ENCODE measurements at places on chromosomes 11 and 22.

DNA sequence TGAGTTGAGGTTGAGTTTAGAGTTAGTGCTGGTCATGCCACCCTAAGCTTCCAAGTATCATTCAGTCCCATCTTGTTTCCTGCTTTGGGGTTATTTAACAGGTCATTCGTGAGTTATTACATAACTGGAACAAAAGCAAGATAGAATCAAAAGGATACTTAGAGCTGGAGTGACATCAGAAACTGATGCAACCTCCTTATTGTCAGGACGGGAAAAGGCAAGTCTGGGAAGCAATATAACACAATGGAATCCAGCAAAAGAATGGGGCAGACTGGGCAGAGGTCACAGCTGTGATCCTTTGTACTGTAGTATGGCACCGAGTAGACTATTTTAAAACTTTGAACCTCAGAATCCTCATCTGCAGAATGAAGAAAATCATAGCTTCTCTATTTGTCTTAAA is 4.4 kb upstream of the PRSS23 start:
- DNase-seq: no peak

DNA sequence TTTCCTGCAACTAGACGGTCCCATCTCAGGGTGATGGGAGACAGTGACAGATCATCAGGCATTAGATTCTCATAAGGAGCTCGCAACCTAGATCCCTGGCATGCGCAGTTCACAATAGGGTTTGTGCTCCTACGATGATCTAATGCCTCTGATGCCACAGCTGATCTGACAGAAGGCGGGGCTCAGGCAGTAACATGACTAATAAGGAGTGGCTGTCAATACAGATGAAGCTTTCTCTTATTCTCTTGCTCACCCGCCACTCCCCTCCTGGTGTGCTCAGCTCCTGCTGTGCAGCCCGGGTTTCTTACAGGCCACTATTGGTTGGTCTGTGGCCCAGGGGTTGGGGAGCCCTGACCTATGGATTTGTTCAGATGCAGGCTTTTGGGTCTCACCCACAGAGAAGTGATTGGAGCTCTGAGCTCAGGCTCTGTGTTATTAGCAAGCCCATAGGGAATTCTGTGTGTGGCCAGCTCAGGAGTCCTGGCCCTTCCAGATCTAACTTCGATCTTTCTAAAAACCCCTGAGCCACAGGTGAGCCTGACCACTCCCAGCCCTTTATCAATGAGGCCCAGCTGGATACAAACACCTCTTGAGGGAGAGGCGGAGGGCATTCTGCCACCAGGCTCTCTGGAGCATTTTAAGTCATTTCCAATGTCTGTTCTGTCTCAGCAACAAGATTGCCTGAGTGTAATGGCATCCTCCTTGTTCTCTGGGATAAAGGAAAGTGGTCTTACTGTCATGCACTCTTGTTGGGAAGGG is 351.8 kb downstream of the BUD13 start:
- no peak for DNase-seq

- no peak for DNase-seq
These were observed 55.9 kb downstream of the BMAL1 start for GRCh38 chr11:13333456-13333957.

GRCh38 chr11:14642873-14643696 is 519 bp upstream of the PDE3B start:
- DNase-seq: no peak

- DNase-seq: peak; percentile 53
These were observed 600 bp downstream of the FCHSD2 start for GRCh38 chr11:73141309-73142127.

DNA sequence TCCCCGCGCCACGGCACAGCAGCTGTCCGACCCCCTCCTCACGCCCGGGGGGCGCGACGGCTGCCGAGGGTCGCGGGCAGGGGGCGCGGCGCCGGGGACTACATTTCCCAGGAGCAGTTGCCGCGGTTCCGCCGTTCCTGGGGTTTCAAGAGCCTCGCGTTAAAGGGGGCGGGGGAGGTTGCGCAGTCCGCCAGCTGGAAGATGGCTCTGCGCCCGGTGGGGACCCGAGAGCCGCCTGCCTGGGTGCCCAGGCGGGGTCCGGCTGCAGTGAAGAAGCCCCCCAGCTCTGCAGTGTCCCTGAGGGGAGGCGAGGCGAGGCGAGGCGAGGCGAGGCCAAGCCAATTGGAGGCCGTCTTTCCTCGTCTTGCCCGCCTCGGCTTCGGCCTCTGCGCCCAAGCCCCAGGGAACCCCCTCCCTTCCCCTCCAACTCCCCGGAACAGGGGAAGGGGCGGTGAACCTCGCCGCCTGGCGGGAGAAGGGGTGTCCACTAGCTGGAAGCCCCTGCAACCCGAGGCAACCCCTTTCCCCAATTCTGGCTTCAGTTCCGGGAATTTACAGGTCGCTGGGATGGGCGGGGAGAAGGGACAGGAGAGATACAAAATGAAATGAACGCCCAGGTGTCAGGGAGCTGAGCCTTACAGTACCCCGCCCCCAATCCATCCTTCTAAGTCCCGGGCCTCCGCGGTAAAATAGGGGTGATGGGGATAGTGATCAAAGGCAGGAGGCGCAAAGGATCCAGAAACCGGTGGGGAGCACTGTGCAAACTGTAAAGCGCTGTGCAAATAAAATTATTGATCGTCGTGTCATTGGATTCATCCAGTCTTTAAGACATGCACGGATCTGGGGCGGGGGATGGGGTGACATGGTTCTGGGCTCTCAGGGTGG is 5.2 kb upstream of the GCAT start:
- no peak for DNase-seq

DNA sequence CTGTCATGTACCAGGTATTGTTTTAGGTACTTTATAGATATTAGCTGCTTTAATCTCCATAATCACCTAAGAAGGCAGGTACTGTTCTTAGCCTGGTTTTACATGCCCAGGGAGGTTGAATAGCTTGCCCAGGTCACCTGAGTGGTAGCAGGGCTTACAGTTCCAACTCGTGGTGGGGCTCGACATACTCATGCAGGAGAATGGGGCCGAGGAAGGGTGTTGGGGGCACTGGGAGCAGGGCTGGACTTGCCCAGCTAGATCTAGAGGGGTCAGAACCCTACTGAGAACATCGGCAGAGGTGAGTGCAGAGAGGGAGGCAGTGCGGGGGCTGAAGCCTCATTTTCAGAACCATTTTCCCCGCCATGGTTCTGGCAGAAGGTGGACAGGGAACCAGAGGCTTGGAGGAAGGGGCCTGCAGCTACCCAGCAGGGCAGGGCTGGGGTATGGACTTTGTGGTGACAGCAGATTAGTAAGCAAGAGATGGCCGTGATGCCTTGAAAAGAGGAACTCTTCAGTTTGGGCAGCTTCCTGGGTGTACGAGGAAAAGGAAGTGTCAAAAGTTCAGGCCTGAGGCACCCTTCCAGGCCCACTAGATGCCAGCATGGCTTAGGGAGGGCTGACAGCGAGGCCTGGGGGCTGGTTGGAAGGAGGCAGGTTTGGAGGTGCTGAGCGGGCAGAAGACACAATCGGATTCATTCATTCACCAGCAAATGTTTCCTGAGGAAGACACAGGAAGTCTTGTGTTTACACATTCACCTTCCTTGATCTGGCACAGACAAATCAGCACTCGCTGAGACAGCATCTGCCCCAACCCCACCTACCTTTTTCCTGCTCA is 54.7 kb upstream of the LYVE1 start:
- DNase-seq: no peak

DNA sequence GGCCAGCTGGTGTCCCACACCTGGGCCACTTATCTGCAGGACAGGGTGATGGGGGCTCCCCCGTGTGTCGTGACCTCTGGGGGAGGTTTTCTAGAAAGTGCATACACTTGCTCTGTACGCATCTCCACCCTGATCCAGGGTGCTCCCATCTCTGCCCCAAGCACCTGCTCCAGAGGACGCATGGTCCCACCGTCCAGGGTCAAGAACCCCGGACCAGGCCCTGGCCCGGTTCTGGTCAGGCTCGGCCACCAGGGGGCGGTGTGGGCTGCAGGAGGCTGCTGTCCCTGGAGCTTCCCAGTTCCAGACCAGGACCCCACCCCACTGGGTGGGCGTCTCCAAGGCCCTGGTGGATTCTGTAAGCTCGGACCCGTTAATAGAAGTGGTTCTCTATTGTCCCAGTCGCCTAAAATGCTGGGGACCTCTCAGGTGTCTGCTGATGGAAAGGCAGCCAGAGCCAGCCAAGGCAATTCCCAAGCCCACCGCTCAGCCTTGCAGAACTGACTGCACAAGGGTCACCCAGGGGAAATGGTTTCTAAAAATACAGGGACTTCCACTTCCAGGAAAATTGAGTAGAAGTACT is 34.7 kb upstream of the SEPTIN5 start:
- DNase-seq: peak; percentile 19

DNA sequence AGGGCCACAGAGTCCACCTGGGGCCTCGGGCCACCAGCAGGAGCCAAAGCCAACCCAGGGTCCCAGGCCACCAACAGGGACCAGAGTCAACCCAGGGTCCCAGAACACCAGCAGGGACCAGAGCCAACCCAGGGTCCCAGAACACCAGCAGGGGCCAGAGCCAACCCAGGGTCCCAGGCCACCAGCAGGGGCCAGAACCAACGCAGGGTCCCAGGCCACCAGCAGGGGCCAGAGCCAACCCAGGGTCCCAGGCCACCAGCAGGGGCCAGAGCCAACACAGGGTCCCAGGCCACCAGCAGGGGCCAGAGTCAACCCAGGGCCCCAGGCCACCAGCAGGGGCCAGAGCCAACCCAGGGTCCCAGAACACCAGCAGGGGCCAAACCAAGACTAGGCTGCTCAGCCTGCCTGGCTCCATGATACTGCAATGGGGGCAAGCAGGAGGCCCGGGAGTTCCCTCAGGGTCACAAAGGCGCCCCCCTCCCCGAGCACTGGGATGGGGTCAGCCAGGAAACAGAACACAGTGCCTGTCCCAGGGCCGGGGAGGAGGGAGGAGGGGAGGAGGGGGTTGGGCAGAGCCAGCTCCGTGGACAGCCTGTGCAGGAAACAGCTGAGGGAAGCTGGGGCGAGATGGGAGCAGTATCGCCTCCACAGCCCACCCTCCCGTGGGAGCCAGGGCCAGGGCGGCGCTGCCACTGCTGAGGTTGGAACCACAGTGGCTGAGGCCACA is 62.0 kb upstream of the PRR5 start:
- no peak for DNase-seq

GRCh38 chr11:129317571-129317970 is 58.1 kb upstream of the BARX2 start:
- no peak for DNase-seq

DNA sequence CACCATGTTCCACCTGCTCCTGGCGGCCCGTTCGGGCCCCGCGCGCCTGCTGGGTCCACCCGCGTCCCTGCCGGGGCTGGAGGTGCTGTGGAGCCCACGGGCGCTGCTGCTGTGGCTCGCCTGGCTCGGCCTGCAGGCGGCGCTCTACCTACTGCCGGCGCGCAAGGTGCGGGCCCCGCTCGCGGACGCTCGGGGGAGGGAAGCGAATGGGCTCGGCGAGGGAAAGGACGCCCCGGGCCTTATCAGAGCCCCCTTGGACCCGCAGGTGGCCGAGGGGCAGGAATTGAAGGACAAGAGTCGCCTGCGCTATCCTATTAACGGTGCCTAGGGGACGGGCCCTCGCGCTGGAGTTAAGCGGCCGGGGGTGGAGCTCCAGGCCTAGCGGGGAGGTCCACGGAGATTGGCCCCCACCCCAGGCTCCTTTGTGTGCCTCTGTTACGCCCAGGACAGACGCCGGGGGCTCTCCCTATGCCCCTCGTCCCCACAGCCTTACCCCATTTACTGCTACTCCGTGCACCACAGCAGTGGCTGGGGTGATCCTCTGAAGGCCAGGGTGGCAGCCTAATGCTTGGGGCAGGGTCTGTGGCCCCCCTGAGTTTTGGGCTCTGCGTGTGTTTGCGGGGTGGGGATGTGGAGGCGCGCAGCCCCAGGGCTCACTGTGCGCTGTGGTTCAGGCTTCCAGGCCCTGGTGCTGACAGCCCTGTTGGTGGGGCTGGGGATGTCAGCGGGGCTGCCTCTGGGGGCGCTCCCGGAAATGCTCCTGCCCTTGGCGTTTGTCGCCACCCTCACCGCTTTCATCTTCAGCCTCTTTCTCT is 1.1 kb downstream of the TM7SF2 start:
- DNase-seq: peak; percentile 68

DNA sequence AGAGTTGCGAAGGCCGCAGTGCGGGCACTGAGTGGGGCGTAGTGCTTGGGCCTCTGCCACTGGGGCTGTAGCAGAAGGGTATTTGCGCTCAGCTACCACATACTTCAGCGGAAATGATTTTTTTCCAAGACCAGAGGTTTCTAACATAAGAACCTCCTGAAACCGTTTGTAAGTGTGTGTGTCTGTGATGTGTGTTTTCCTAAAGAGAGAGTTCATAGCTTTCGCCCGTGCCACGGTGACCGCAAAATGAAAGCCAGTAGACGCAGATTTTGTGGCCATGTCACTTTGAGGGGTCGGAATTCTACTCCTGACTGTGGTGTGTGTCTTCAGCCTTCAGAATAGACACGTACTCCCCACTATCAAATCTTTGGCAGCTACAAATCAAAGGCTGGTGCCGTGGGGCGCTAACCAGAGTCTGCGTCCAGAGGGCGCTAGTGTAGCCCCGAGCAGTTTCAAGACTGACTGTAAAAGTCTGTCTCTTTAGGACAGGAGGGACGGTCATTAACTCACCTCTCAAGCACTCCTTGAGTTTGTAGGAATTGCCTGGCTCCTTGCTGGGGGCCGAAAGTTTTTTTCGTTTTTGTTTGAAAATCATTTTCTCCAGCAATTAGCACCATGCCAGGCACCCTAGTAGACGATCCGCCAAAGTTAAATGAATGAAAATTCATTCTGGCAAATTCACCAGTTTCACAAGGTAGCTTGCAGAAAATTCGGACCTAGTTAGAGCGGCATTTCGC is 2.5 kb upstream of the CALCA start:
- DNase-seq: peak; percentile 26

DNA sequence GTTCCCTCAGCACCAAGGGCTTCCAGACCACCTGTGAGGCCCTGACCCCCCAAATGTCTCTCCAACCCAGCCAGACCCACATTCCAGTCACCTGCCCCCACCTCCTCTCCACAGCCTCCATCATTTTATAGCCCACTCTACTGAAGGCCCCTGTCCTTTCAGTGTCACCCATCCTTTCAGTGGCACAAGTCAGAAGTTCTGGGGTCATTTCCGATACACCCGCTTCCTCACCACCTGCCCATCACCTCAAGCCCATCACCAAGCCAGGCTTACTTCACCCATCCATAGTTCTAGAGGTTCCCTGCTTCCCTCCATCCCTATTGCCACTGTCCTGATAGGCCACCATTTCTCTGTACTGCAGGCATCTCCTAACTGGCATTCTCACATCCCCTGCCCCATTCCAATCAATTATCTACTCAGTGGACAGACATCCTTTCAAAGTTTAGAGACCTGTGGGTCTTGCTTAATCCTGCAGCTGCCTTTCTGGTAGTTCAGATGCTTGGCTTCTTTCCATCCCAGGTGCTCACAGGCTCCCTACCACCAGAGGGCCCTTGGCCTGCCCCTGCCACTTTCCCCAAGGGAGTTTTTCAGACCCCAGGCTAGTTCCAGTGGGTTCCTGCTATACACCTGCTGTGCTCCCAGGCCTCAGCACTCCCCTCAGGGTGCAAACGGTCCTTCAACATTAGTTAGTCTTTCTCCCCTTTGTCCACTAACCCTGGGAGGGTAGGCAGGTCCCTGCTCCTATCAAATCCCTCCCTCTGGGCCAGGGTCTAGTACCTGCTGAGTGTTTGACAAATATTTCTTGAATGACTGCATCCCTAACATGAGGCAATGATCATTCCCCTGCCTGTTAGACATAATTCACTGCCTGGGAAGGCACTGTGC is 7.6 kb downstream of the KCNQ1OT1 start:
- no peak for DNase-seq

- DNase-seq: no peak
These were observed 89.8 kb upstream of the ZC3H12C start for GRCh38 chr11:110003426-110003825.

All from T follicular helper cell (primary cell).